ENCODE measurements at places on chromosomes 6 and 20.
A peak's percentile ranks its signal among the peaks of the same experiment; 100 is the strongest.

DNA sequence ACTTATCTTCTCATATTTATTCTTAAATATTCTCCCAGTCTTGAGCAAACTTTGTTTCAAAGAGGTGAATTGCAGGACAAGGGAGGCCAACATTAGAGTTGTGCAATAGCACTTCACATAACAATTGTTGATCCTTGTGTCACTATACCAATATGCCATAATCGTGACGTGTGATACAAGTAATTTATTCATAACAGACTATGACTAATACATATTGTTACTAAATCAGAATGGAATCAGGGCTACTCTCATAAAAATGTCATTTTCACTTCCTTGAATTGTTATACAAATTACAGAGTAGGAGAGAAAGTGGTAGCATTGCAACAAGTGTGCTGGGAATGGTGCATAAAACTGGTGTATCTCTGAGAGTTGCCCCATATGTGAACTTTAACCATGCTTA, 37.2 kb upstream of the PLCB1 start:
- DNase-seq, result no peak

DNA sequence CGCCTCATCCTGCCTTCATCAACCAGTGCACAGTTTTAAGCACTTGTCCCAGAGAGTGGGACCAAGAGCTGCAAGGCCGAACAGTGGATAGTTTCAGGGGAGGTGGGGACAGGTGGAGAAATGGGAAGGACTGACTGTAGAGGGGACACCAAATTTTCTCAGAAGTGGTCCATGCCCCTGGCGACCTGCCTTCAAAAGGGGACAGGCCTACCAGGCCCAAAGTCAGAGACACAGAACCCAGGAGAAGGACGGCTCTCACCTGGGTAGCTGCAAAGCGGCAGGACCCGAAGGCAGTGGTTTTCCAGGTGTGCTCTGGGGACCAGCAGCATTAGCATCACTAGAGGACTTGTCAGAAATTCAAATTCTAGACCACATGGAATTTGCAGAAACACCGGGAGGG, 5.8 kb downstream of the TFEB start:
- no peak for DNase-seq

DNA sequence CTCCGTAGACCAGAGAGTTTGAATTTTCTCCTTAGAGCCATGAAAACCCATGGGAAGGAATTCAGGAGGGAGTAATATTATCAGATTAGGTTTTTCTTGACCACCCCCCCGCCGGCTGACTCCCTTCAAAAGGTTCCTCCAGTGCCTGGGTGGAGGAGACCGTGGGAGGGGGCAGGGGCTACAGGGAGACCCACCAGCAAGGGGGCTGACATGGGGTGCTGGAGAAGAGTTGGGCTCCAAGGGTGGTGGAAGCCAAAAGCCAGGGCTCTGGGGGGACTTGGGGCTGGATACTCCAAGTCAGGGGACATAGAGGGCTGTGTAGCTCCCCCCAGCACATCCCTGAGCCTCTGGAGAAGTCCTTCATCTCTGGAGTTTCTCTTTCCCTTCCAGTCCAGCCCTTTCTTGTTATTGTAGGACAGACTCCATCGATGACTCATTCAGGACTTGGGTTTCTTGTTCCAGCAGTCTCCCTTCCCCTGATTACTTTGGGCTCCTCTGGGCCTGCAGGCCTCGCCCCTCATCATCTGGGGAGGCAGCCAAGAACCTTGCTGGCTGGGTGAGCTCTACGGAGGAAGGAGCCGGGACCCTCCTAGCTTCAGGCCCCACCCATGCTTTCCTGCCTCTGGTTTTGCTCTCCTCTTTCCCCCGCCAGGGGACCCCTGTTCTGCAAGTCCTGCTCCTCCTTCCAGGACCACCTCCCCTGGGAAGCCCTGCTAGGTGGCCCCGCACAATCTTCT, 10.5 kb upstream of the KIAA1755 start:
- DNase-seq, result peak; percentile 92

- DNase-seq, result no peak
Measured at GRCh38 chr20:48090314-48090713, 305.0 kb upstream of the SULF2 start.

DNA sequence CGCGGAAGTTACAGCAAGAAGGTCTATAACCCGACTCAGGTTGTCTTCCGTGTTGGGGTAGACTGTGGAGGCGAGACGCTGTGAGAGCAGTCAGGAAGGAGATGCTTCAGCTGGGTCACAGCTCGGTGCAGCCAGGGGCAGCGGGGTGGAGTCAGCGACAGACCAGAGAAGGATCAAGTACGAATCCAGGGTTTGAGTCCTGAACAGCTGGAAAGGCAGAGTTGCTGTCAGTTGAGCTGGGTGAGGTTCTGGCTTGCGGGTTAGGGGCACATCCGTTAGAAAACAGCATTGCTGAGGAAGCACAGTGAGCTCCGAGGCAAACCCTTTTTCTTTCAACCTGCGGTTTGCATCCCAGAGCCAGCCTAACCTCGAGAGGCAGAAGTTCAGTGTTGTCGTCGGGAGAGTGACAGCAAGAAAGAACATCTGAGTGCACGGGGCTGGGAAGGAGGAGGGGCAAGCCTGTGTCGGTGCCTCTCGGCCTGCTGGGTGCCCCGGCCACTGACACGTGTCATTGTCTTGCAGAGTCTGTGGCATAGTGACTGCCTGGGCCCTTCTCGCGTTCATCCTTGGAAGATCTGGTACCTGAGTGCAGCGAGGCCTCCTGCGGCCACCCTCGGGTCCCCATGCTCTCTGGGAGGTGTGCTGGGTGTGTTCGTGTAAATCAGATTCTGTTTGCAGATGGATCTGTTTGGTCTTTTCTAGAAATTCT, 20.0 kb downstream of the PNLDC1 start:
- no peak for DNase-seq

GRCh38 chr20:6877633-6878032, 110.1 kb downstream of the BMP2 start:
- no peak for DNase-seq

DNA sequence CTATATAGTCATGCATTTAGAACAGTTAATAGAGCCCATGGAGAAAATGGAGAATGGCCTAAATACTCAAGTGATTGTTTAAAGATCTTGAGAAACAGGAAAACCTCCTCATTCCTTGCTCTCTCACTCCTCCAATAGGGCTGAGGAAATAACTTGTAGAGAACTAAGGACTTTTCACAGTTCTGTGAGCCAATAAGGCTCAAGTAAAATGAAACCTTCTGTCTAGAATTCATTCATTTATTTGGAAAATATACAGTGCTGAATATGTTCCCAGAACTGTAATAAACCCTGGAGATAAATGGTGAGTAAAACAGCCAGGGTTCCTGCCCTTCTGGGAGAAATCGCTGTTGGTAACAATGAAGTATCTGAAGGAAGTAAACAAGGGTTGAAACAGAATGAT, 35.3 kb downstream of the ELOVL2 start:
- DNase-seq, result no peak

DNA sequence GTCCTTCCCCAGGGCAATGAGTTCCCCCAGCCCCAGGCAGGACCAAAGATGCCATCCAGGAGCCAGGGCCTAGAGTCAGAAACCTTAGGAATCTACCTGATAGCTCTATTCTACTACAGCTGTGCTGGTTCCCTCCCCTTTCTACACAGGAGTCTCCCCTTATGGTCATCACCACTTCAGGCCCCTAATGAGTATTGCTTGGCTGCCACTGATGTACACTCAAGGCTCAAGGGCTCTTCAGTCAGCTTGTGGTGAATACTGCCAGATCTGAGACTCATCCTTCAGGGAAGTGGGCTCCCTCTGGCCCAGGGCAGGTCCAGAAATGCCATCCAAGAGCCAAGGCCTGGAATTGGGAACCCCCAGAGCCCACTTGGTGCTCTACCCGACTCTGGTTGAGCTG, 248.6 kb downstream of the ALDH8A1 start:
- no peak for DNase-seq

- no peak for DNase-seq
Measured at GRCh38 chr20:51995551-51995951, 193.2 kb upstream of the SALL4 start.

DNA sequence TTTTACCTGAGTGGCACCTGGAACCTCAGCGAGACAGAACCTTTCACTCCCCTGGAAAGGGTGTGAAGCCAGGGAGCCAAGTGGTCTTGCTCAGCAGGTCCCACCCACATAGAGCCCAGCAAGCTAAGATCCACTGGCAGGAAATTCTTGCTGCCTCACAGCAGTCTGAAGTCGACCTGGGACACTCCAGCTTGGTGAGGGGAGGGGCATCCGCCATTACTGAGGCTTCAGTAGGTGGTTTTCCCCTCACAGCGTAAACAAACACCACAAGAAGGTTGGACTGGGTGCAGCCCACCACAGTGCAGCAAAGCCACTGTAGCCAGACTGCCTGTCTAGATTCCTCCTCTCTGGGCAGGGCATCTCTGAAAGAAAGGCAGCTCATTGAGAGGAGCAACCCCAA, 134.7 kb upstream of the RSPO3 start:
- no peak for DNase-seq

DNA sequence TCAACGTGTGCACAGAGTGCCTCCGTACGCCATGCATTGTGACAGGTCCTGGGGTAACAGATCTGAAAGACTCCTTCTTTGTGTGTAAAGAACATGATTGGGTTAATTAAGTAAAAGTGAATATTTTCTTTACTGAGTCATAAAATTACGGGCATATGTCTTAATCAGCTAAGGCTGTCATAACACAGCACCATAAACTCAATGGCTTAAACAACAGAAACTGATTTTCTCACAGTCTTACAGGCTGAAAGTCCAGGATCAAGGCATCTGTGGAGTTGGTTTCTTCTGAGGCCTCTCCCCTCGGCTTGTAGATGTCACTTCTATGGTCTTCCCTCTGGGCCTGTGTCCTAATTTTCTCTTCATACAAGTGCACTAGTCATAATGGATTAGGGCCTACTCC, 176.9 kb downstream of the MTFR2 start:
- DNase-seq, result no peak

DNA sequence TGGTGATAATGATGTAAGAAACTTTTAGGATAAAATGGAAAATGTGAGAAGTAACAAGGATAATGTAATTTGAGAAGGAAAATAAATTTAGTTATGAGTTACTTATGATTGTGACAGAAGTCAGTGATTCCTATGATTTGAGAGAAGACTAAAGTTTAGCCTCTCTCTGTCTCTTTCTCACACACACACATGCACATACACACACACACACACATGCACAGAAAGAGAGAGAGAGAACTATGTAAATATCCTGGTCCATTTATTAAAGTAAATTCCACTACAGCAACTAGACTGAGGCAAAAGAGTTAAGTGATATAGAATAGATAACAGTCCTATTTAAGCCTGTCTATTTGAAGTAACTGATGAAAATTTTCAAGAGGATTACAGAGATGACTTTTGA, 375.2 kb downstream of the CD109 start:
- DNase-seq, result no peak

DNA sequence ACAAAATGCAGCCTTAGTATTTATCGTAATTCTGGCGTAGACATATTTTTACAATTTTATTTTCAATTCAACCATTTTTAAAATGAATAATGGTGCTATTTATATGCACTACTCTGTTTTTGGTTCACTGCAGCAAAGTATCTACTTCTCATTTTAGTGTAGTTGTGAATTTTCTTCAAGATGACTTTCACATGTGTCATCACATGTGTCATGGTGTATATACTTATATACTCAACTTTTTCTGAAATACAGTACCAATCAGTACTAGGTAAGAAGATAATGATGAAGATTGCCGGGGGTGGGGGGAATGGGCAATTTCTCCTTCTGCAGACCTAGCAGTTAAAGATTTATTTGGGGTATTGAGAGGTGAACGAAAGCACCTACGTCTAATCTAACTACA, 634.5 kb downstream of the PHF3 start:
- DNase-seq, result no peak

DNA sequence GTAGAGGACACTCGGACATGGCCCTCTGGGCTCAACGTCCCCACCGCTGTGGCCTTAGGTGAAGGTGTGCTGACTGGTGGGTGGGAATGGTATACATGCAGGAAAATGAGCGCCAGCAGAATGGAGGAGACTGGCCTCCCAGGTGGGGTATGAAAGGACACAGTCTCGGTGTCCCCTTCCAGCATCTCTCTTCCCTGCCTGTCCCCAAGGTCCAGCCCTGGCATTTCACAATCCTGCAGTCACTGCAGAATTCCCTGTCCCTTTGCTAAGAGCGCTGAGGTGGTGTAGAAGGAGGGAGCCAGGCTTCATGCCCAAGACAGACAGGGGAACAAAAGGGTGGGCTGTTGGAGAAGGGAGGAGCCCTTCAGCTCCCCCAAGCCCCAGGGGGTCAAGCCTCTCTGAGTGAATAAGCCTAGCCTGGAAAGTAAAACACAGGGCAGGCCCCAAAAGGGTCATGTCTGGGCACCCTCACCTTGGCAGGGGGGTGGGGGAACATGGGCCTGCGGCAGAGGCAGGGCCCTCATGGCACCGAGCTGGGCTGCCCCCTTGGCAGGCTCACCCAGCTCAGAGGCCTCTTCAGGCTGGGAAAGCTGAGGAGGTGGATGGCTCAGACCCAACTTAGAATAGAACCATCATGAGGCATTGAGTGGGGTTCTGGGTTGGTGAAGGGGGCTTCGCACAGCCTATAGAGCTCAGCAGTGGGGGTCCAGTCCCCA, 23.9 kb downstream of the TFEB start:
- DNase-seq, result no peak

DNA sequence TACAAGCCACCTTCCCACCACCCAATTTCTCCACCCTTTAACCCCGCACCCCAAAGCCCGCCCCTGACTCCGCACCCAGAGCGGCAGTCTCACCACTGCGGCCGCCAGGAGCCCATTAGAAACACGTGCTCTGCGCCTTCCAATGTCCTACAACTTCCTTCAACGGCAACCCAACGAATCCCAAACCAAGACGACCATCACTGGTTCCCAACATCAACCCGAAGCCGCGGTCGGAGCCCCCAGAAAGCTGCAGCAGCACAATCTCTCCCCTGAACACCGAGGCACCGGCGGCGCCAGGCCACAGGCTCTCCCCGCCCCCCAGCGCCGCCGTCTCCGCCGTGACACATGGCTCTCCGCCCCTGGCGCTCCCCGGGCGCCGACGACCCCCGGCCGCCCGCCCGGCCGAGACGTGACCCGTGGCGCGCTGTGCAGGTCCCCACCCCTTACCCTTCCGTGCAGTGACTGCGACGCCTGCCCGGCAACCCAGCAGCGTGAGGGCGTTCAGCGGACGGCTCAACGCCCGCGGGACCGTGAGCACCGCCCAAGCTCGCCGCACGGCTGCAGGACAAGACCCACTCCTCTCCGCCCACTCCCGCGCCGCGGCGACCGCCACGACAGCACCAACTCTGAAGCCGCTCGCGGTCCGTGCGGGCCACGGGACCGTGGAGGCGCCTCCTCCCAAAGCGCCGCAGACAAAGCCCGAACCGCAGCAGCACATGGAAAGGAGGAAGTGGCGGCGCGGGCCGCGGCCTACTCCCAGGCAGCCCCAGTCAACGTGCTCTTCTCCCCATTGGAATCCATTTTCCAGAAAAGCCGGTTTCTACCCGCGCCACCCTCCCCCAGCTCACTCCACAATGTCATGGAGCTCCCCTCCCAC, 551 bp downstream of the SYNCRIP start:
- DNase-seq, result peak; percentile 3
